ENCODE measurements at places on chromosomes 4 and X. TPM values are rescaled to one million over a fixed set of nuclear protein-coding genes. Genes with fewer than 3 reads are reported as not detected.

BEX2 gene
- 0.92 TPM for polyA plus RNA-seq

CT83 gene
- not detected for polyA plus RNA-seq

- no peak for DNase-seq
Measured at GRCh38 chr4:9904976-9905587, 116.2 kb downstream of the SLC2A9 start.

GRCh38 chrX:132615391-132616131, 126.7 kb upstream of the MBNL3 start:
- peak; percentile 34 for DNase-seq

DNA sequence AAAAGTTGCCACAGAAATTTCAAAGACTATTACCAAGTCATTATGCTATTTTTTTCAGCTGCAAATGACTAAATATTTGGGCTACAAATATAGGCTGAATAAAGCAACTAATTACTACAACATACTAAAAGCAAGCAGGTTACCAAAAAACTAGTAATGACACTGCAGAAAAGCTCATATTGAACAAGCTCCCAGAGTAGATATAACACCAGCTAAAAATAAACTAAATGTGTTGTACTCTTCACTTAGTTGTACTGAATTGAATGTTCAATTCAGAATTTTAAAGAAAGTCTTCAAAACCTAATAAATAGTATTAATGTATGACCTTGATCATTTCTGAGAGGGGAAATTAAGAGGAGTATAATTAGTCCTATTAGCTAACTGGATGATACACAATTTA, 12.0 kb downstream of the ATP8A1 start:
- DNase-seq: no peak

KLHL4 gene
- 9.8 TPM for polyA plus RNA-seq

DGAT2L6 gene
- not detected for polyA plus RNA-seq

DNA sequence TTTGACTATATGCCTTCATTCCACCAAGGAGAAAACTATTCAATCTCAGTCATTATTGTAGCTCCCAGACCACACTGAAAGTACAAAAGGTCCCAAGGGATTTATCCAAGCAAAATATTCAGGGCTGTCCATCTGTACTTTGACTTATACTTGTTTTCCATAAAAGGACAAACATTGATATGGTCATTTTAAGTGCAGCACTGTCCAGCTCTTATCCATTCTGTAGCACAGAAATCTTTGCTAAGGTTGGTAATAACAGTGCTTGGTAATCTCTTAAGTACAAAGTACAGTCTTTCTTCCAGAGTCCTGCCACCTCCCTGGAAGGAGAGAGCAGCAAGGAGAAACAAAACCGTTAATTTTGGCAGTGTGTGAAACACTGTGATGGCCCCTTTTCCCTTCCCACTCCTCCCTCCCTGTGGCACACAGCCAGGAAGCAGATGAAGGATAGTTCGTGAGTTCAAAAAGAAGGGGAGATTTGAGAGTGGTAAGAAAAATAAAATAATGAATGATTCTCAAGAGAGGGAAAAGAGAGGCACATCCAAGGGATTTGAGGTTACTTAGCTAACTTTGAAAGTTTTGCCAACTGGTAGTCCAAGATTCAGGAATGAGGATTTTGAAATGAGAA, 6.8 kb upstream of the CXCL2 start:
- DNase-seq: peak; percentile 59

DNA sequence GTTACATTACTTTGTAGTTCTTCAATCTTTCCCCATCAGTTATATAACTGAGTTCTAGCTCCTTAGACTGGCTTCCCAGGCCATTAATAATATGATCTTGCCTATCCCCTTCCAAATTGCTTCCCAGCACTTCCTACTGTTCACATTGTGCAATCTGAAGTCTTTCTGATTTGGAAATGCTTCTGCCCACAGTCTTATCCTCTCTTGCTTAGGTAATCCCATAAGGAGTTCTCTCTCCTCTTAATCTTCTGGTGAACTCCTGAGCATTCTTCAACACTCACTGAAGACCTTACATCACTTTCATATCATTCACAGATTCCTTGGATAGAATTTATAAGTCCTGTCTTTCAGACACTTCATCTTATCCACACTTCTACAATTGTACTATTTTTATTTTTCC, 132.7 kb upstream of the TTC29 start:
- DNase-seq: no peak

Measured in endothelial cell of umbilical vein (primary cell).